ENCODE measurements at places on chromosomes 16 and 17.

GRCh38 chr17:73430848-73431247, 119.0 kb upstream of the CDC42EP4 start:
- no peak for DNase-seq

GRCh38 chr17:82267575-82268379, 5.7 kb downstream of the CSNK1D start:
- no peak for DNase-seq

GRCh38 chr16:75147968-75148310, 385 bp upstream of the ZFP1 start:
- DNase-seq = no peak

GRCh38 chr16:87463722-87464690, 28.8 kb downstream of the ZCCHC14 start:
- no peak for DNase-seq

DNA sequence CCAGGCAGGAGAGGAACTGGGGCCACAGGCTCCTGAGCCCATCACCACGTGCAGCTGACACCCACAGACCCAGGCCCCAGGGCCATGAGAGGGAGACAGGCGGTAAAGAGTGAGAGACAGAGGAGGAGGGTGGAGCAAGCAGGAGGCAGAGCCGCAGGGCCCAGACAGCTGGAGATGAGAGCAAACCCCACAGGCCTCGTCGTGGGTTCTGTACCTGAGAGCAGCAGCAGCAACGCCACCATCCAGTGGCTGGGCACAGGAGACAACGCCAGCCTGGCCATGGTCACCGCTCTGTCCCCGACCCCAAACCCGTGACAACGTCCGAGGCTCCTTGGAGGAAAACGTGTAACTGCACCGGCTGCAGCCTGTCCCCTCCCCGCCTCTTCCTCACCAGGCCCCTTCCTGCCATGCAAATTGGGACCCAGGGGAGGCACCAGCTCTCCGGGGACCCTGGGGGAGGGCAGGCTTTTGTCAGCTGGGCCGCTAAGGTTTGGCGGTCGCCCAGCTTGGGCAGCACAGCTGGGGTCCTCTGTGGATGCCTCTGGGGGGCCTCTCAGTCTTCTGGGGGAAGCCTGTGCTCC, at the start of gene CD79B:
Gene CD79B (minus strand): TSS at position 351 of the 581 bp plus-strand sequence. CDS start 70 bp downstream, at position 281.
- no peak for DNase-seq

DNA sequence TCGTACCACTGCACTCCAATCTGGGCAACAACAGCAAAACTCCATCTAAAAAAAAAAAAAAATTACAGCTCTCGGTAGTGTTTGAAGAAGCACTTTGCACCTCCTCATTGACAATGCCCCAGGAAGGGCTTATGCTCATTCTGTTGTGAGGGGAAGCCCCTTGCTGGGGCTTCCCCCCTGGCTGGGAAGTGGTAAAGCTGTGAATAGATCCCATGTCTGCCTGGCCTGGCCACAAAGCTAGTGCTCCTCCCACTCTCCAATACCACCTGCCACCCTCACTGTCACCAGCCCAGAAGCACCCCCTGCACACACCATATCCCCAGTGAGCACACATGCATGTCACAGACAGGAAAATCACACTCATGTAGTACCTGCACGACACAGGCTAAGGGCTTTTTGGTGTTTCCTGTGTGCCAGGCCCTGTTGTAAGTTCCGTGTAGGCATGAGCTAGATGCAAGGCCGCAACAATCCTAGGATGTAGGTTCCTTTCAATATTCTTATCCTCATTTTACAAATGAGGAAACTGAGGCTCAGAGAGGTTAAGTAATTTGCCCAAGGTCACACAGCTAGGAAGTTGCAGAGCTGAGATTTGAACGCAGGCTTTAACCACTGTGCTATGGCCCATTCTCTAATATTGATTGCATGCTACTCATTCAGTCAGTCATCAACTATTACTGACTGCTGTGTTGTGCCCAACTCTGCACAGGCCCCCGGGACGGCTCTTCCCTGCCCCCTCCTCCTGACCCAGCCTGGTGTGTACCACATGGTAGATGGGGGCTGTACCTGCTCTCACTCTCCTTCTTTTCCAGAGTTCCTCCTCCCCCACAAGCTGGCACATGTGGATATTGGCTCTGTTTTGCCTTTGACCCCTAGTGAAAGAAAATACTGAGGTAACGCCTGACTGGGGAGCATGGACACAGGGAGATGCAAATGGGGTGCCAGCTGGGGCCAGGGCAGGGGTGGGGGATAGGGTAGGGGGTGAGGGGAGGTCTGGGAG, 11.9 kb upstream of the COL1A1 start:
- DNase-seq = no peak

- no peak for DNase-seq
Observed at GRCh38 chr17:80331820-80332219, 71.2 kb downstream of the RNF213 start.

DNA sequence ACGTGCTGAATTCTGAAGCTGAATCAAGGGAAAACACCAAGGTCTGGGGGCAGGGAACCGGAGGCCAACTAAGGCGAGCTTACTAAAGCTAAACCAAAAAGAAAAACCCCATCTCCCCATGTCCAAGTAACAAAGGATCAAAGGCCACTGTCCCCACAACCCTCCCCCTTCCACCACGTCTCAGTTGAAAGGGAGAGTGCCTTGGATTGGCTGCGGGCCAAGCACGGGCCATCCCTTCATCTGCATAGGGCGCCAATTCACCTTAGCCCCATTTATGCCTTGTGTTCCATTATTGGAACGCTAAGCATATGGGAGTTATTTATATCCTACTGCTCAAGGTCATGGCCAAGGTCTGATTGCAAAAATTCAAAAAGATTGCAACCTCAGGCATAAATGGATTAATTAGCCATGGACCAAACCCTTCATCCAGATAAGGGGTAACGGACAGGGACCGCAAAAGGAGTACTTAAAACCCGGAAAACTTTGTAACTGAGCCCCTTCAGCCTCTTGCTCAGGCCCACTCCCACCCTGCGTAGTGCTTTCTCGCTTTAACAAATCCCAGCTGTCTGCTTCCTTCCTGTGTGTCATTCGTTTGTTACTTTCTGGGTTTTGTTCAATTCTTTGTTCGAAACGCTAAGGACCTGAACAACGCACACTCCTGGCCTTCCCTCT, 740 bp upstream of the ATP6V0D1 start:
- DNase-seq = no peak

DNA sequence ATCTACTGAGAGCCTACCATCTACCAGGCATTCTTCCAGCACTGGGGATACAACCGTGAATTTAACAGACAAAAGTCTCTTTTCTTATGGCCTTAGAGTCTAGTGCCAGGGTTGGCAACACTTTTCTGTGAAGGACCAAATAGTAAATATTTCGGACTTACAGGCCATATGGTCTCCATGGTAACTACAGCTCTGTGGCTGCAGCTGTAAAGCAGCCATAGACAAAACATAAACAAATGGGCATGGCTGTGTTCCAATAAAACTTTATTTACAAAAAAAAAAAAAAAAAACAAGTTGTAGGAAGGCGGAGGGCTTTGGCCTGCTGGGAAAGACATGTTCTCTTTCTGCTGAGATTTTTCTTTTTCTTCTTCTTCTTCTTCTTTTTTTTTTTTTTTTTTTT, 98.7 kb downstream of the ABCC12 start:
- no peak for DNase-seq

- DNase-seq = no peak
Observed at GRCh38 chr16:85385463-85386331, 227.4 kb upstream of the GSE1 start.

- no peak for DNase-seq
Observed at GRCh38 chr16:27920391-27920891, 143.1 kb downstream of the GSG1L start.

DNA sequence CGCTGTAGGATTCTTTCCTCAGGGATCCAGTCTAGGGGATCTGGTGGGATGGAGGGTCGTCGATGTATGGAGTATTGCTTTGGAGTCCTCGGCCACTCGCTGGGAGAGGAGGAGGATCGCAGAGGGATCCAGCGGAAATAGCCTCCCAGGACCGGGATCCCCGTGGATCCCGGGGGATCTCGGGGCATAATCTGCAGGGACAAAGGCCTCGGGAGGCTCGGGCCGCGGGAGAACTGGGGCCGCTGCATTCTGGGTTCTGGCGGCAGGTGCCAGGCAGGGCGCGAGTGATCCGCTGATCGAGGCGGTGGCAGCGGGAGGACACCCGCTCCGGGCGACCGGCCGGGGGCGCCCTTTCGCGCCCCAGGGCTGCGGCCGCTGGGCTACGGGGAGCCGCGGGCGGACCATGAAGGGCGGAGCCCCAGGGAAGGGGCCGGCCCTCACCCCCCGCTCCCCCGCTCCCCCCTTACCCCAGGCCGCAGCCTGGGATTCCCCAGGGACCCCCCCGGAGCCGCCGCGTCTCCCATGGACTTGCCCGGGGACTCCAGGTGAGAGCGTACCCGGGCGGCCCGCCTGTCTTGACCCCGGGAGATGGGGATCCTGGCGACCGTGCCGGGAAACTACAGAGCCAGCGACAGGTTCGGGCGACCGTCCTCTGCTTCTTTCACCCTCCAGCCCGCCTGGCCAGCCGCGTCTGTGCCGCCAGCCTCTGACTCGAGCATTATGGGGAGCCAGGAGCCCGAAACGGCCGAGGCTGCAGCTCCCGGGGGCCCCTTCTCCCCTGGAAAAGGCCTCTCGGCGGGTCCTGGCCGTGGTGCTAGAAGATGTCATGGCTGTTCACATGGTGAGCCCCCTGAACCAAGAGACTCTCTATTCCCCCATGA, 604 bp downstream of the PRR14 start:
- DNase-seq = no peak

DNA sequence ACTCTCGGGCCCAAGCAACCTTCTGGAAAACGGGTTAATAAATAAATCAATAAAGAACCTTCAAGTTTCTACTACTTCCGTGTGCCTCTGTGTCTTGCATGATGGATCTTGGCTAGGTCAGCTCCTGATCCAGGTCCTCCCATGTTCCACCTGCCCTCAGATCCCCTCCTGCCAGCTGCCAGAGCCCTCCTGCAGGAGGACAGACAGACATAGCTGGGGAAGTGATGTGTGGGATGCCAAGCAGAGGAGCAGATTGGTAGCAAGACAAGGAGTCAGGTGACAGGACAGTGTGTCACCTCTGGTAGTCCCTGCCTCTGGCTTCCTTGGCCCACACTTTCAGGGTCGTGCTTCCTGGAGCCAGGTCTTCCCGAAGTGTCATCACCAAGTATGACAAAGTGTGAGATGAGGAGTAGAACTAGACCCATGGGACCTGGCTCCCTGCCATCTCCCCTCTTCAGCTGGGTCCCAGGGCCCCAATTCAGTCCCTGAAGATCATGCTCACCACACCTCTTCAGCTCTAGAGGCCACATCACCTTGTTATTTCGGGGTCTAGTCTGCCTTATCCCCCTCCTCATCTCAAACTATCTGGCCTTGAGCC, 1.0 kb upstream of the EPN3 start:
- DNase-seq = no peak

DNA sequence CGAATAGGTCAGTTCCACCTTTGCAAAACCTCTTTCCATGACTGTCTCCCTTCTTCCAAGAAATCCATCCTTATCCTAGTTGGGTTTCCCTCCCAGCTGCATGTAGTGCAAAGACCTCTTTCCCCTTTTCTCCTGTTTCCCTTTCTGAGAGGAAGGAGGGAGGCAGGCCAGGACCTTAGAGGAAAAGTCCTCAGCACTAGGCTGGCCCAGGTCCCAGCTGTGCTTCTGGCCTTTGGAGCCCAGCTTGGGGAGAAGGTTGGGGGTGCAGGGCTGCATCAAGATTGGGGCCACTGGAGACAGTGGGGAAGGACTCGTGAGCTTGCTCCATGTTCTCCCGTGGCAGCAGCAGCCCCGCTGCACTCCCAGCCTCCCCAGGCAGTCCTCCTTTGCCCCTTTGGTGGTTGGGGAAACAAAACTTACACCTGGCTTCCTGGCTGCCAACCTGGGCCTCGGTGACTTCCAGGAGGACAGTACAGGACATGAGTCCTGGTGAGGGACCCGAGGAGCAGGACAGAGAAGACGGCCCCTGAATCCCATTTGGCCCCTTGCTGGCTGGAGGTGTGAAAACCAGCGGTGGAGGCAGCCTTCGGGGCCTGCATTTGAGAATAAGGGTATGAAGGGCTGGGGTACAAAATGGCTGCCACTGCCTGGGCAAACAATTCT, 481 bp downstream of the HEXIM2 start:
- no peak for DNase-seq

Data from SIG-M5 (cell line).